ENCODE measurements at places on chromosomes 7 and 10.

DNA sequence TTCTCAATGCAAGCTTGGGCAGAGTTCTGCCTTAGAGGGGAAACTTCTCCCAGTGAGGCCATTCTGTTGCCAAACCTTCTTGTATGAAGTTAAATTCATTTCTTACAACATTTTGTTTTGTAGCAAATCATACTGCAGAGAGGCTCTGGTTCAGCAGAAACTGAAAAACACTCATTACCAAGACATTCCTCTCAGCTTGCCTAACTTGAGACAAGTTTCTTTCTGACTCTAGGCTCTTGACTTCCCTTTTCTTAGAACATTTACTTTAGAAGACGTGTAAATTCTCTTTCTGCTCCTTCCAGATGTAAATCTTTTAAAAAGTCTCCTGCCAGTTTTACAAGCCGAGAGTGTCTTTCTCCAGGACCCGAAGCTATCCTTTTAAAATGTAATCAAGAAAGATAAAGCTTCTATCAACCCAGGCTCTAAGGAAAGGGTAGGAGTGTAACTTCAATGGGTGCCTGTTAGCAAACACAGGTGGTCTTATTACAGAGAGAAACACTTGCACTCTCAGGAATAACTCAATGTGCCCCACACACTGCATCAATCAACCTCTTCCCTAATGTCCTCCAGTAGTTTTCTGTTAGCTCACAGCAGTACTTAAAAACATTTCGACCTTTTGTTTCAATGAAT lies 80.5 kb upstream of the TAS2R16 start:
- DNase-seq = no peak

DNA sequence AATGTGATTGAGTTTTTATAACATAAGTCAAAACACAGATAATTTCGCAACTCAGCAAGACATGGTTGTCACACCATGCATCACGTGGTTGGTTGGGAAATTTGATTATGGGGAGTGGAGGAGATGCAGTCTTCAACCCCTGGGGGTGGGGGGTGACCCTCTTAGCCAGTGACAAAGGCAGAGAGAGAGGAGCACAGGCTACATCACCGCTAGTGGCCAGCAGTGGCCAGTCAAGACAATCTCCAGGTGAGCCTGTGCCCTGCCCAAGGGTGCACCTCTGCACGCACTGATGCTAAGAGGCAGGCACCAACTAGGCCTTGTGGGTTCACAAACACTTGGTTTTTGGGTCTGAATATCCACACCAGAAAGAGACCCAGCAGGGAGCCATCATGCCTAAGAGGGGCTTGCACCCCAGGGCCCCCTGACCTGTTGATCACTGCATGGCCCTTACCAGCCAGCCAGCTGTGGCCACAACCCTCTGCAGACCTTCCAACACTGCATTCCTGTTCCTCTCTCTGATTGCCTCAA lies 244.4 kb downstream of the FANK1 start:
- DNase-seq = no peak

GRCh38 chr7:159071260-159071659 lies 73.4 kb downstream of the VIPR2 start:
- no peak for DNase-seq

- no peak for DNase-seq
These were observed 56.3 kb downstream of the FZD1 start for GRCh38 chr7:91320366-91321078.

DNA sequence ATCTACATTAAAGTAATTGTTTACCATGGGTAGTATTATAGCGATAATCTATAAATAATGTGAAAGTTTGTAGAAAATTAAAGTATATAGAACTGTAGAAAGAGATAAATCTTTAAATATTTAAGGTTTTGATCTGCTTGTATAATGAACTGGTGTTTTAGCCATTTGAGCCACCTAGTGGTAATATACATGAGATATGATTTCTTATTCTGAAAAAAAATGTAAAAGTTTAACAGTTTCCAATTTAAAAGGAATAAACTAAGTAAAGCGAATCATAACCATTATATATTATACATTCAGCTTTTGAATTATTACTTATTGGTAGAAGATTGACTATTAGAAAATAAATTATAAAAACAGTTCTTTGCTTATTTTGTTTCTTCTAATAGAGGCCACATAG lies 91.2 kb downstream of the OTUD1 start:
- no peak for DNase-seq

- no peak for DNase-seq
These were observed 176.4 kb downstream of the AHR start for GRCh38 chr7:17474724-17475344.

DNA sequence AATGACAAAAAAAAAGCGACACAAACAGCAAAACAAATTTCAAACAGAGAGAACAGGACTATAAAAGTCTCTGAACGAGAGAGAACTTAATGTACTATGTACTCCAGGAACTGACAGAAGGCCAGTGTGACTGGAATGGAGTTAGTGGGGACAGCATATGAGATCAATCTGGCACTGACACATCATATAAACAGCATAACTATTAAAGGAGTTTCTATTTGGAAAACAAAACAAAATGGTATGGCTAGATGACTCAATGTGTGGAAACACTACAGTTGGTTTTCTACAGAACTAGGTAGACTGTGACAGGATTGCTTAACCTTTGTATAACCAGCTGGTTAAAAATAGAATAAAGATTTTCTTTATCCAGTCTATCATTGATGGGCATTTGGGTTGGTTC lies 232.9 kb upstream of the KAT6B start:
- no peak for DNase-seq

Data from stimulated activated naive CD8-positive, alpha-beta T cell treated with anti-CD3 and anti-CD28 coated beads, Interleukin-15, amount 100 ng/mL, for 72 hours (primary cell).